CD4-positive, alpha-beta T cell treated with Interleukin-2 at 100 ng/mL for 4 hours (primary cell): ENCODE measurements at places on chromosomes 3 and 15.

- no peak for DNase-seq
These were observed 243.1 kb upstream of the ADAMTS9 start for GRCh38 chr3:64930891-64931290.

- no peak for DNase-seq
These were observed 319.1 kb downstream of the OXSM start for GRCh38 chr3:26108846-26109489.

DNA sequence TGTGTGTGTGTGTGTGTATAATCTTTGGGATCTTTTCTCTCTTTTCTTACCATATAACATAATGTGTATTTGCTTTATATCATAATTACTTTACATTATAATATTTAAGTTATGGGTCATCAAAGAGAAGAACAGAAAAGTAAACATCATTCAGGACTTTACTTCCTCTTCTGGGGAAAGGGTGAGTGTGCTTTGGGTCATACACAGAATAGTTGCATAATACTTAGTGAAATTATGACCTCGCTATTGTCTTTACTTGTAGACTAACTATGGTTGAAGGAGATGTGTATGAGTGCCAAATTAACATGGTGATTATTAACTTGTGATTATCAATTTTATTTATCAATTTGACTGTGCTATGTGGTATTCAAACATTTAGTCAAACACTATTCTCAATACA, 1086.9 kb downstream of the DIPK2A start:
- DNase-seq = no peak

- DNase-seq = no peak
These were observed 107.0 kb upstream of the RPL32 start for GRCh38 chr3:12948371-12948770.

DNA sequence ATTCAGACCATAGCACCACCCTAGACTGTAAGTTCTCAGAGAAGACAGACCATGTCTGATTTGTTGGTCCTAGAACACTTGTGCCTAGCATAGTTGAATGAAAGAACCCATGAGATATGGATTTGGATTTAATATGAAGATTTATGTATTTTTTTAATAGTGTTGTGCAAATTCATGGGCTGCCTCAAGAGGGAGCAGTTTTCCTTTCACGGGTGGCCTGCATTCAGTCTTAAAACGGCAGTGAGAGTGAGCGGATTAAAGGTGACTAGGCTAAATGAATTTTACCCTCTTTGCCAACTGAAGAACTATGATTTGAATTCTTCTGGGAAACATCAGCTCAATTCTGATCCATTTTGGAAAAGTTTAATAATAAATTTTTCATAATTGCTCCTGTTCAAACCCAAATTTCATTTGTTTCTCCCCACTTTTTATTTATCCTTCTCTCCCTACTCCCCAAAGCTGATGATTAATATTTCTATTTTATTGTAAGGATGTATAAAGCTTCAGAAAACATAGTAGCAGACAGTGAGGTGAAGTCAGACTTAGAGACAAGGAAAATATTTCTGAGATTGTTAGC, 67.3 kb downstream of the MORC1 start:
- peak; percentile 24 for DNase-seq

DNA sequence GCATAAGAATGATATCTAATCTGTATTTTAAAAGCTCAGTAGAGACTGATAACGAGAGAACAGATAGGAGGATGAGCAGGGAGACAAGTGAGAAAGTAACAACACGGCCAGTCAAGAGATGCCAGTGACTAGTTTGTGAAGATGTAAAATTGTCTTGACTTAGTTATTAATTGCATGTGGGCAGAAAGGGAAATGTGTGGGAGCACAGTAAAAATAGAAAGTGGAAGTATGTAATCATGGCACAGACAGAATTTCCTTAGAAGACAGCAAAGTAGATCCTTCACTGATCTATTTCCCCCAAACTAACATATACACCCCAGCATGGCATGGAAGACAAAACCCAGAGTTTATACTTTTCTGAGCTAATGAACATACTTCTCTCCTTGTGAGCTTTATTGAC, 344.5 kb downstream of the FGF12 start:
- DNase-seq = no peak

GRCh38 chr3:27085829-27086730, 283.1 kb downstream of the NEK10 start:
- DNase-seq = no peak

GRCh38 chr15:80465626-80466005, 61.4 kb downstream of the ARNT2 start:
- DNase-seq = no peak

DNA sequence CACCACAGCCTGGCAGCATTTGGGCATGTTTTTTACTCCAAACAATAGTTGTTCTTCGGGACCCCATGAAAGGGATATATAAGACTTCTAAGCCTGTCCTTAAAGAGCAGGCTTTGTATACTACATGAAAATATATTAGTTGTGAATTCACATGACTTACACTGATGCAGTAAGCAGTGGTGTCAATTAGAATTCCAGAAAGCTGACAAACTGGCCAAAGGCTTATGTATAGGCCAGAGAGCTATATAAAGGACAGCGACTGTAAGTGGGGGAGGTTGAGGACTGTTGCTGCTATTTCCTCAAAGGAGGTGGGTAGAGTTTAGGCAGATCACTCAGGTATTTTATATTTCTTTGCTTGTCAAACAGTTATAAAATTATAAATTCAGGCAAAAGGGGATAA, 24.8 kb downstream of the KPNA4 start:
- DNase-seq = no peak

- no peak for DNase-seq
These were observed 56.8 kb downstream of the TFG start for GRCh38 chr3:100766069-100766468.

DNA sequence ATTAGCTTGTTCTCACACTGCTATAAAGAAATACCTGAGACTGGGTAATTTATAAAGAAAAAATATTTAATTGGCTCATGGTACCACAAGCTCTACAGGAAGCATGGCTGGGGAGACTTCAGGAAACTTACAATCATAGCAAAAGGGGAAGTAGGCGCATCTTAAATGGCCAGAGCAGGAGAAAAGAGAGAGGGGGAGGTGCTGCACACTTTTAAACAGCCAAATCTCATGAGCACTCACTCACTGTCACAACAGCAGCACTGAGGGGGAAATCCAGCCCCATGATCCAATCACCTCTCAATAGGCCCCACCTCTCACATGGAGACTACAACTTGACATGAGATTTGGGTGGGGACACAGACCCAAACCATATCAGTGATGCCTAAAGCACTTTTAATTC, 82.5 kb downstream of the DCLK3 start:
- no peak for DNase-seq

- no peak for DNase-seq
These were observed 15.7 kb upstream of the ESYT3 start for GRCh38 chr3:138418601-138419206.

DNA sequence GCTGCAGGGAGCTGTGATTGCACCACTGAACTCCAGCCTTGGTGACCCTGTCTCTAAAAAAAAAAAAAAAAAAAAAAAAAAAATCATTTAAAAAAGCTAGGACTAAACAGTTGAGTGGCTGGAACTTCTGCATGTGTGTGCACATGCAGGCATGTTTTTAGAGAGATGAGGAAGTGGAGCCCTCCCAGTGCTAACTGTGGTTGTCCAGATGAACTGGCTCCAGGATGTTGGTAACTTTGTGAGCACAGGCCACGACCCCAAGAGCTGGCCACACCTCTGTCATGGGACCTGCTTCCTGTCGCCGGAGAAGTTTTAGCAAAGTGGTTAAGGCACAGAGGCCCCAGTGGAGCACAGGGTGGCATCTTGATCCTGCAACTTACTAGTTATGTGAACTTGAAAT, 27.0 kb downstream of the CHCHD6 start:
- DNase-seq = no peak

DNA sequence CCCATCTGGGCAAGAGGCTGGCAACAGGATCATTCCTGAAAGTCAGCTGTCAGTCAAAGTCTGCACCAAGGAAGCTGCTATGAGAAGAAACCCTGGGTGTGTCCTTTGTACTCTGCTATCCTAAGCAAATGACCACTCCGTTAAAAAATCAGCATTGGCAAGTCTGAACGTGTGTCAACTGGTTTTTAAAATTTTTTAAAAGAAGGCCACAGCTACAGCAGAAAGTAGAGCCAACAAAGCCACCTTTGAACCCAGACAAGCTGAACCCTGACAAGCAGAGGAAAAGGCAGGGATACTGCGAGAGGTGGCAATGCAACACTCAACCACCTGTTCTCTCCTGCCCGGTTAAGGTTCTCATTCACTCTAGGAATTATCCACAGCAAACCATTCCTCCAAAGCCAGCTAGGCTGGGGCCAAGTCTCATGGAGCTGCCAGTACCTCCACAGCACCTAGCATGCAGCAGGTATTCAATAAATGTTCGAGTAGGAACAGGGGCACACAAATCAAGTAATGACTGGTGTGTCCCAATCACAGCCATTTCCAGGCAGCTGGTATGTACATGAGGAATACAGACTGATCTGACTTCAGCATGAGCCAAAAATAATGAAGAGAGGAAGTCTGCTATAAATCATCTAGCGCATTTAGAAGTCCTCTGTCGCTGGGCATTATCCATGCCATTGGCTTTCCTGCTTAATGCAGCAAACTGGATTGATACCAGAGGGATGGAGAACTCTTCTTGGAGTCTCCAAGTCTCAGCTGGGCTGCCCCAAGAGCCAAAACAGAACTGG, 76.0 kb downstream of the ADCY5 start:
- no peak for DNase-seq

GRCh38 chr3:45885979-45886705, at the start of gene CCR9:
CCR9 (plus strand) TSS chr3:45886543; CDS start chr3:45894934, 8,391 bp downstream.
- no peak for DNase-seq

DNA sequence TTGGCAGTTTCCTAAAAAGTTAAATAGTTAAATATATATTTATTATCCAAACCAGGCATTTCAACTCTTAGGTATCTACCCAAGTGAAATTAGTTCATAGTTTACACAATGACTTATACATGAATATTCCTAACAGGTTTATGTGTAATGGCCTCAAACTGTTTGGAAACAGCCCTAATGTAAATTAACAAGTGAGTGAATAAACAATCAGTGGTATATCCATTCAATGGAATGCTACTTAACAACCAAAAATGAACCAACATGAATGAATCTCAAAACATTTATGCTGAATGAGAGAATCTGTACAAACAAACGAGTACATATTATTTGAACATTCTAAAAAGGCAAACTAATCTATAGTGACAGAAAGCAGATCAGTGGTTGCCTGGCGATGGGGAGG, 33.5 kb downstream of the PRTG start:
- no peak for DNase-seq

DNA sequence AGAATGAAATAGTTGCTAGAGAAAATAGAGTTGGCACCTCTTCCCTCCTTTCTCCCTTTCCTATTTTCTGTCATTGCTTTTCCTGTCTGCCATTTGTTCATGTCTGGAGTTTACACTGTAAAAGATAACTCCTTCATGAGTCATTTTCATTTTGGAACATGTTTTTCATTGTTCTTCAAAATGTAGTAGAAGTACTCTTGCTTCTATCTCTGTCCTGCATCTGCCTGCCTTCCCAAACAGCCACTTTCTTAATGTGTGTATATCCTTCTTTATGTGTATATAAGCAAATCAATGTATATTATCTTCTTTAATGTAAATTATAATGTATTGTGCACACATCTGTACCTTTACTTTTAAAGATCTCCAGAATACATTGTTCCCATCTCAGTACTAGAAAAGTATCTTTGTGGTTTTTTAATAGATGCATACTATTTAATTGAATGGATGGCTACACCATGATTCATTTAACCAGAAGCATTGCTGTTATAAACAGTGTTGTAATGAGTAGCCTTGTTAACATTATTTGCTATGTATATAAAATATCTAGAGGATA, 41.1 kb downstream of the TSC22D2 start:
- no peak for DNase-seq

GRCh38 chr3:126461450-126462070, 14.1 kb downstream of the ZXDC start:
- DNase-seq = no peak
